ENCODE measurements at places on chromosomes 11 and 22.

DNA sequence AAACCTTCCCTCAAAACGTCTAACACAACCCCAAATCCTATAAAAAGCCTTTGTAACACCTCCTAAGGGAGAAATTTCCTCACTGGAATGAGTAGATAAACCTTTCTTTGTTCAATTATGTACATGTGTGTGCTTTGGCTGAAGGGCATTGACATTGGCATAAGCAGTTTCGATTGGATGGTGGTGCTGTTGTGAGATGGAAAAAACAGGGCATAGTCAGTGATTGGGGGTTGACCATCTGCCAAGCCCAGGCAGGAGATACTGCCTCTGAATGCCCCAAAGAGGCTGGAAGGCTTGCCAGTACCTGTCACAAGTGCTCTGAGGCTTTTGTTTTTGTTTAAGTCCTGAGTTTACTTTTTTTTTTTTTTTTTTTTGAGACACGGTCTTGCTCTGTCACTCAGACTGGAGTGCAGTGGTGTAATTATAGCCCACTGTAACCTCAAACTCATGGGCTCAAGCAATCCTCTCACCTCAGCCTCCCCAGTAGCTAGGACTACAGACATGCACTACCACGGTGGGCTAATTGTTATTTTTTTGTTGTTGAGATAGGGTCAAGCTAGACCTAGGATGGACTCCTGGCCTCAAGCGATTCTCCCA lies 1.2 kb upstream of the CCDC117 start:
- DNase-seq: no peak

DNA sequence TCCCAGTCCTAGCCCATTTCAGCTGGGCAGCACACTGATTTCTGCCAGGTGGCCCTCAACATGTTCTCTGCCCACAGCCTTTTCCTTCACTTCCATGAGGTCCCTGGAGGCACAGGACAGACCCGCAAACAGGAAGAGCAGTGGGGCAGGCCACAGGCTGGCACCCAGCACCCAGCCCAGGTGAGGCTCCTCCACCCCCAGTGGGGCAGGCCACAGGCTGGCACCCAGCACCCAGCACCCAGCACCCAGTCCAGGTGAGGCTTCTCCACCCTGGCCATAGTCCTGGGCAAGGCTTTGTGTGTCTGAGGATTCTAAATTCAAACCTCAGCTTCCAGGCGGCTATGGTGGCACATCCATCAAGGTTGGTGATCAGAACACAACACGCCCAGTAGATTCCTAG lies 1413.0 kb downstream of the BRD1 start:
- DNase-seq: no peak

- no peak for DNase-seq
These were observed 497.4 kb downstream of the ETS1 start for GRCh38 chr11:128089962-128090361.

- DNase-seq: no peak
These were observed 244.0 kb upstream of the ANO5 start for GRCh38 chr11:21948876-21949275.

DNA sequence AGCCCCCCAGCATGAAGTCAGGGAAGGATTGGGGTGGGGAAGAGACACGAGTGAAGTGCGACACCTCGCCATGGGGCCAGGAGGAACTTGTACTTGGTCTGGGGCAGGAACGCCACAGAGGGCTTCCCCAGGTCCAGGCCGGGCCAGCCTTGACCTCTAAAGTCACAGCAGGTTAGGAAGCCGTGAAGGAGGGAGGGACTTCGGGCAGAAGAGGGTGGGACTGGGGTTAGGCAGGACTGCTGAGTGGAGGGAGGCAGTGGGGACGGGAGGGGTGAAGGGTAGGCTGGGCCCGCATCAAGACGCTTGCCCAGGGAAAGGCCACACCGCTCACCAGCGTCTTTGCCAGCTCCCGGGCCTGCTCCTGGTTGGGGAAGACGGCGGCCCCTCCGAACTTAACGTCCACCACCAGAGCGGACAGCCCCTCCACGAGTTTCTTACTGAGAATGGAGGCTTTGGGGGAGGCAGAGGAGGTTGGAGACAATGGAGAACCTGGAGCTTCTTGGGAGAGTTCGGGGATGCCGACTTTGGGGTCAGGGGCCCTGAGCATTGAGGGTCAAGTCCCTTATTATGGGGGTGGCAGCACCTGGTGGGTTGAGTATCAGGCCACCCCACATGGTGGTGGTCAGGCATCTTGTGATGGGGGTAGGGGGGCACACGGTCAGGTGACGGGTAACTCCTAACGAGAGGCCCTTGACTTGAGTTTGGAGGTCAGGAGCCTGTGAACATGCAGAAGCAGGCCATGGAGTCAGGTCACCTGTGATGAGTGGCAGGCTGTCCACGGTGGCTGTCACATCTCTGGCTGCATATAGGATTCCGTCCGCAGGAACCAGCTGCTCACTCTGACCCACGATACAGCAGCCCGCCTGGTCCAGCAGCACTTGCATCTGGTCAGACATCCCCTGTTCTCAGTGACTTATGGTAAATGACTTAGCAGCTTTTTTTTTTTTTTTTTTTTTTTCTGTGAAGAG lies 1.7 kb upstream of the SCO2 start:
- DNase-seq: peak; percentile 40

- DNase-seq: no peak
These were observed 37.9 kb downstream of the ALG9 start for GRCh38 chr11:111833524-111833923.

GRCh38 chr11:45267652-45268299 lies 18.4 kb downstream of the SYT13 start:
- DNase-seq: no peak

DNA sequence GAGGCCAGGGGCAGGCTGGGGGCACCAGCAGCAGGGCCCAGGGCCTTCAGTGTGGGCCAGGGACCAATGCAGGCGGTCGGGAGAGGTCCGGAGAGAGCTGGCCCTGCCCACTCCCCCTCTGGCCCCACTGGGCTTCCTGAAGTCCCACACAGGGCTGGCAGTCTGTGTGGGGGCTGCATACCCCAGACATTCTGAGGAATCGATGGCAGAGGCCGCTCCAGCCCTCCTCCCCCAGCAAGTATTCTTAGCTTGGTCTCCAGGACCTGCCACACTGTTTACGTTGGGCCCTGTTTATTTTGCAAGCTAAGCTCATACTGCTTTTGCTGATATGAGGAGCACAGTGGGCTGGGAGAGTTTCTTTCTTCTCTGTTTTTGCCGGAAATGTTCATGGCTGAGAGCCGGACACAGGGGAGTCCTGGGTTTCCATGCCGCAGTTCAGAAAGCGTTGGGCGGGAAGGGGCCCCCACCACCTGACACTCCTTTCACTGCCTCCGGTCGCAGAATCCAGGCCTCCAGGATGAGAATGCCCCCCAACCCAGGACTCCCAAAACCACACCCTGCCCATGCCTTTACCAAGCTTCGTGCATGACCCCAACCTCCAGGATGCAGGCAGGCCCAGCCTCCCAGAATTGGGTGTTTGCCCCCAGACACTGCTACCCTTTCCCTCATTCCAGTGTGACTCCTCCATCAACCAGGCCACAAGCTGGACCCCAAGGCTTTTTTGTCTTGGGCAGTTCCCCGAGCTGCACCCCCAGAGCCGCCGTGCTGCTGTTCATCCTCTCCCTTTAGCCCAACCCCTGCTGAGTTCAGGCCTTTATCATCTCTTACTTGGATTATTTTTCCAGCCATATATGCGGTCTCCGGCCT lies 81.8 kb upstream of the KCNQ1OT1 start:
- DNase-seq: no peak

GRCh38 chr11:17423533-17424310 lies 35.3 kb upstream of the KCNJ11 start:
- DNase-seq: no peak

DNA sequence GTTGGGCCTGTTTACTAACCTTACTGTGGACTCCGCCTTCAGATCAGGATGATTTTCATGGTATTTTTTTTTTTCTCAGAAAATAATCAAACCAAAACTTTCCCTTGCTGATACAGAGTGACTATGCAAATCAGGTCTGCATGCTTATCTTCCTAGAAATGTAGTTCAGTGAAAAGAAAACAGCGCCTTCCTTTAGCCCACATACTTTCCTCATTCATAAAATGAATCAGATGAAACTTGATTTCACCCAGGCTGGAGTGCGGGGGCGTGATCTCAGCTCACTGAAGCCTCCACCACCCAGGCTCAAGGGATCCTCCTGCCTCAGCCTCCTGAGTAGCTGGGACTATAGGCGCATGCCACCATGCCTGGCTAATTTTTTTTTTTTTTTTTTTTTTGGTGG lies 26.0 kb downstream of the ZNRF3 start:
- no peak for DNase-seq

DNA sequence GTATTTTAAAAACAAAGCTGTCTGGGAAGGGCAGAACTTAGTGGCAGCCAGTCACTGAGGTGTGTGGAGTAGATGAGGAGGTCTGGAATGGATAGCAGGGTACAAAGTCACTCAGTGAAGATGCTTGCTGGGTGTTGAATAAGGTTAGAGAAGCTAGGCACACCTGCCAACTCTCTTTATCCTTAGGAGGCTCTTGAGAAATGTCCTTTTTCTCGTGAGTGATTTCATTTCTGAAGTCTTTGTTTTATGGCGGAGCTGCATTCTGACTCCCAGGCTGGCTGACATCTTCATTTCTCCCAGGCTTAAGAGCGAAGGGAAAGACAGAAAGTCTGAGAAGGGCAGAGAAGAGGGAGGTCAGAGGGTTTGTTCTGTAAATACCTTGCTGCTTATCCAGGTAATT lies 31.0 kb downstream of the CECR2 start:
- no peak for DNase-seq

DNA sequence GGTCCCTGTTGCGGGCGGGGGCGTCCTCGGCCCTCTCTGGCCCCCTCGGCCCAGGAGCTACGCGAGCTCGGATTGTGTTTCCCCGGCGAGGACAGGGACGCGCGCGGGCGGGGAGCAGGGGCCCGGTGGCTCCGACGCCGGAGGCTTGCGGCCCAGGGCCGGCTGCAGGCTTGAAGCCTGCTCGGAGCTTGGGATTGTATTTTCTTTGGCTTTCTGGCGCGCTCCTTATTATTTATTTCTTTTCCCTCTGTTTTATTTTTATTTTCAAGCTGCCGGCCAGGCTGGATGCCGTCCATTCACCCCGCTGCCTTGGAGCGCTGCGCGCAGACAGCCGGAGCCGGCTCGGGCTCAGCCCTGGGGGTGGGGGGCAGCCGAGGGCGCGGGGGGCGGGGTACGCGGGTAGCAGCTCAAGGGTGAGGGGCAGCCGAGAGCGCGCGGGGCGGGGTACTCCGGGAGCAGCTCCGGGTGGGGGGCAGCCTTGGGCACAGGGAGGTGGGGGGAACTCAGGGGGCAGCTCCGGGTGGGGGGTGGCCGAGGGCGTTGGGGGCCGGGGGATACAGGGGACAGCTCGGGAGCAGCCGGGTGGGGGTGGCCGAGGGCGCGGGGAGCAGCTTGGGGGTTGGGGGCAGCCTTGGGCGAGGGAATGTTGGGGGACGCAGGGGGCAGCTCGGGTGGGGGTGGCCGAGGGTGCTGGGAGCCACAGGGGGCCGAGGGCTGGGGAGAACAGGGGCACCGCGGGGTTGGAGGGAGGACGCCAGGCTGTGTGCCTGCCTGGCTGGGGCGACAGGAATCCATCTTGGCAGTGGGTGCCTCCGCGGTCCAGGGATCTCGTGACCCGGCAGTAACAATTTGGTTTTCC lies 42.7 kb downstream of the KCNJ1 start:
- no peak for DNase-seq

GRCh38 chr11:19832086-19832750 lies 119.6 kb downstream of the NAV2 start:
- DNase-seq: no peak

GRCh38 chr11:114195981-114196731 lies 100.0 kb upstream of the NNMT start:
- no peak for DNase-seq

DNA sequence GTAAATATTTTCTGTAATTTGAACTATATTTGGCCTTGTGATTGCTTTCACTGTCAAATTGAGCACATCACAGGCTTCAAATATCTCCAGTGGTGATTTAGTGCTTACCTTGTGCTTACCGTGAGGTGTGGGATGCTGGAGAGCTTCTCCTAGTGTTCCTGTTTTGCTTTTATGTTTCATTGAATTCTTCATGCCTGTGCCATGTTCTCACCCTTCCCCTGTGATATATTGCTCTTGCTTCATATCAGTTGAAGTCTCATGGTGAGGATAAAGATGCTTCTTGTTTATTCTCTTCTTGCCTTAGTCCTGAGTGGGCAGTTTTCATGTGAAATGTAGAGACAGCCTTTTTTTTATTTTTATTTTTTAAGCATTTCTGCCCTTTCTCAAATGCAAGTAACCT lies 198.0 kb upstream of the PDGFD start:
- DNase-seq: no peak

DNA sequence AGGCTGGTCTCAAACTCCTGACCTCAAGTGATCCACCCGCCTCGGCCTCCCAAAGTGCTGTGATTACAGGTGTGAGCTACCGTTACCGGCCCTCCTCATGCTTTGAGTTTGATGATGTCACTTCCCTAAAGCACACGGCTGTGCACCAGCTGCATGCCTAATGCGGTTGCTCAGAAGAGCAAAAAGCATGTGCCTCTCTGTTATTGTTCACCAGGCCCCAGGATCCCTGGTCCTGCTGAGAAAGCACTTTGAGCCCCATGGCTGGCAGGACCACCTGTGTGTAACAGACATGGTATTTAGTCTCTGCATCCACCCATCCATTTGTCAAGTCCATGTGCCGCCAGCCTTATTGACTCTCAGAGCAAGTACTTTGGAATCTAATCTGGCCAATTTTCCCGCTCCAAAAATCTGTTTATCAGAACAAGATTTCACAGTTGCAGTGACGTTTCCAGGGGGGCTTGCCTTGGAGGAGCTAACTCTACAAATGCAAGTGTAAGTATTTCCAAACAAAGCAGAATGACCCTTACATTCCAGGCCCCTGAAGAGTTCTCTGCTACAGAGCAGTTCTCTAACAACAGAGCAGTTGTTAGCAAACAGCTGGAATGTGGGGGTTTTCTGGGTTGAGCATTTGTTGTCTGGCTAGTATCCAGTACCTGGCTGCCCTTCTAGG lies 89.4 kb downstream of the LDLRAD3 start:
- no peak for DNase-seq

DNA sequence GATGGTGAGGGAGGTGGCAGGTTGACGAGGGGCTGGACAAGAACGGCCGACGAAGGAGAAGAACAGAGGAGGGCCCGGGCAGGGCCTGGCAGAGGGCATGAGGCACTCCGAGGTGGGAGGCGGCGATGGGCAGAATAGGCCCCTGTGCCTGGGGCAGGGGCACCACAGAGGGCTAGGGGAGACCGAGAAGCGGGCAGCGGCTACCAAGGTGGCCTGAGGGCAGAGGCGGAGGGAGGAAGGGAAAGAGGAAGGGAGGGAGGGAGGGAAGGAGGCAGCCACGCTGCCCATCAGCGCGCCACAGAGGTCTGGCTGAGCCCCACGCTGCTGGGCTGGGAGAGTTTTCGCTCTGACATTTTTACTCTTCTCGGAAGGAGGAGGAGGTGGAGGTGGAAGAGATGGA lies 11.3 kb downstream of the LSP1 start:
- DNase-seq: no peak

DNA sequence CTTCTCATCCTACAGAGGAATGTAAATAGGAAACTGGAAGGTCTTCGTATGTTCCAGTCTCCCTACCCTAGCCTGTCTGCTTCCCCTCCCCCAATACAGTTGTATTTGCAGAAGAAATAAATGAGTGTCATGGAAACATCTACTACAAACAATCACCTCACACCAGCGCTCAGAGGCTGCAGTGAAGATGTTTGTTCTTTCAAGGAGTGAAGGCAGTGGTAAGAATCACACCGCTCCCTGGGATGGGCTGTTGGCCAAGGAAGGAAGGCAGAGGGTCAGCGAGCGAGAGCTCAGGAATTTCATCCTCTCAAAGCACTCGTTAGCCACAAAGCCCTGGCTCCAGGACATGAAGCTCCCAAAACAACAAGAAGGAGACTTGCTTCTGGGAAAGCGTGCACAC lies 1.1 kb upstream of the IGSF9B start:
- no peak for DNase-seq

GRCh38 chr11:67999201-67999629 lies 4.7 kb downstream of the UNC93B1 start:
- no peak for DNase-seq

- DNase-seq: no peak
These were observed 4.3 kb downstream of the PANX1 start for GRCh38 chr11:94132823-94133408.

All from effector memory CD8-positive, alpha-beta T cell (primary cell).